Vein endothelial cell (primary cell): ENCODE measurements at places on chromosomes 11 and 22. TPM values are rescaled to one million over a fixed set of nuclear protein-coding genes. Genes with fewer than 3 reads are reported as not detected.

The OR51B4 gene
- total RNA-seq: not detected in 2 replicates

The FZD4 gene
- 135 and 200 TPM in 2 replicates for total RNA-seq

The RGL4 gene
- not detected in 2 replicates for total RNA-seq

The CACNA1I gene
- total RNA-seq: under 0.01 TPM in 1 of 2 replicates, not detected in the other

The NELL1 gene
- not detected in 2 replicates for total RNA-seq

The GPR83 gene
- total RNA-seq: not detected in 2 replicates

The RTL10 gene
- 24.8 and 29.7 TPM in 2 replicates for total RNA-seq

The SHISAL1 gene
- total RNA-seq: under 0.01 TPM in 2 replicates

The OR52N4 gene
- not detected in 2 replicates for total RNA-seq

The KCNC1 gene
- not detected in 2 replicates for total RNA-seq

The PLEKHA7 gene
- total RNA-seq: 1.6 and 2.1 TPM in 2 replicates

The OSBPL5 gene
- total RNA-seq: 34.4 and 44.7 TPM in 2 replicates

The OR51B5 gene
- not detected in 2 replicates for total RNA-seq

The FXYD6 gene
- 0.33 and 0.67 TPM in 2 replicates for total RNA-seq

The SNAP29 gene
- total RNA-seq: 9.7 and 13.4 TPM in 2 replicates

The MS4A8 gene
- not detected in 2 replicates for total RNA-seq

The RAB3IL1 gene
- total RNA-seq: 1.9 and 2.0 TPM in 2 replicates

The OR4A47 gene
- not detected in 2 replicates for total RNA-seq

The DNAJB13 gene
- total RNA-seq: not detected in 2 replicates

The DEFB131B gene
- total RNA-seq: not detected in 2 replicates

The CECR2 gene
- total RNA-seq: under 0.01 and 0.10 TPM in 2 replicates

The TBX1 gene
- total RNA-seq: 11.2 and 27.4 TPM in 2 replicates

The LRRC74B gene
- not detected in 2 replicates for total RNA-seq

The CABP4 gene
- total RNA-seq: 1.9 and 3.9 TPM in 2 replicates
